ENCODE measurements at places on chromosomes 16 and 17. TPM values are rescaled to one million over a fixed set of nuclear protein-coding genes. Genes with fewer than 3 reads are reported as not detected.

DNA sequence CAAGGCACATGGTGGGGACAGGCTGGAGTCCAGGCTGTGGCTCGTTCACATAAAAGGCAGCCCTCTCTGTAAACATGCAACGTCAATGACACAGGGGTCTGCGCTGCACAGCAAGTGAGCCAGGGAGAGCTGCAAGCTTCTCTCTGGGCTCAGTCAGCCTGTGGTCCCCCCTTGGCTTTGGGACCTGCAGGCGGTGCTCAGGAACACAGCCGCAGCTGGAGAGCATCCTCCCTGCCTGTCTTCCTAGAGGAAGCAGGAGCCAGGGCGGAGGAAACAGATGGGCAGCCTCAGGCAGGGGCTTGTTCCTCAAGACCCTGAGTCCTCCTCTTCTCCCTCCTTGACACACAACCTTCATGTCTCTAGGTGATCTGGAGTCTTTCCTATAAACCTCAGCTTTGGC is 228.0 kb downstream of the C16orf78 start:
- peaks cover 10% of the 10 kb centered on the region for H3K27me3 ChIP-seq
- DNase-seq = peak; percentile 64
- no peaks in the 10 kb centered on the region for H3K36me3 ChIP-seq
- peaks cover 6% of the 10 kb centered on the region for H3K4me1 ChIP-seq

Gene SLC9A5
- total RNA-seq = 3.4 TPM

DNA sequence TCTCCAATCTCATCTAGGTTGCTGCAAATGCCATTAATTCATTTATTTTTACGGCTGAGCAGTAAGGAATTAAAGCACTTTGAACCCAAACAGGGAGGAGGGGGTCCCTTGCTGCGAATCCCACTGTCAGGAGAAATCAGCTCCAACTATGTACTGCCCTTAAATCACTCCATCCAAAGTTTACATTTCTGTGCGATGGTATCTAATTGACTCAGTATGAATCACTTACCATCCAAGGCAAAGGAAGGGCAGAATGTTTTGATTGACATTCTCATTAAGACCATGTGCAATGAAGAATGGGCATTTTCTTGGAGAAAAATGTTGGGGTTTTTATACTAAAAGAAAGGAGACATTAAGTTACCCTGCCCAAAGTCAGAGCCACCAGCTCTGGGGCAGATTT is 47.7 kb upstream of the XYLT1 start:
- H3K27me3 ChIP-seq = peaks cover 6% of the 10 kb centered on the region
- H3K36me3 ChIP-seq = no peaks in the 10 kb centered on the region
- H3K4me3 ChIP-seq = no peak overlapping the region
- no peak overlapping the region for H3K27ac ChIP-seq
- DNase-seq = no peak

Gene SOX9
- 9.5 TPM for total RNA-seq

- peaks cover 38% of the 10 kb centered on the region for H3K36me3 ChIP-seq
- no peak overlapping the region for H3K27ac ChIP-seq
- no peak overlapping the region for H3K4me3 ChIP-seq
- no peaks in the 10 kb centered on the region for H3K27me3 ChIP-seq
- peaks cover 5% of the 10 kb centered on the region for H3K4me1 ChIP-seq
Measured at GRCh38 chr17:7951143-7951792, 19.3 kb downstream of the CNTROB start.

- no peaks in the 10 kb centered on the region for H3K27me3 ChIP-seq
- peak overlapping the region; percentile 89 for H3K4me3 ChIP-seq
- DNase-seq = no peak
- H3K27ac ChIP-seq = peak overlapping the region; percentile 95
- peaks cover 57% of the 10 kb centered on the region for H3K4me1 ChIP-seq
Measured at GRCh38 chr16:25013751-25014499, 1.2 kb downstream of the ARHGAP17 start.

Gene MRPL27
- 61.4 TPM for total RNA-seq

Gene OR1E1
- not detected for total RNA-seq

- no peak overlapping the region for H3K27ac ChIP-seq
- H3K4me3 ChIP-seq = no peak overlapping the region
- H3K36me3 ChIP-seq = peaks cover under 1% of the 10 kb centered on the region
- DNase-seq = no peak
Measured at GRCh38 chr16:84889066-84889465, 69.3 kb downstream of the CRISPLD2 start.

DNA sequence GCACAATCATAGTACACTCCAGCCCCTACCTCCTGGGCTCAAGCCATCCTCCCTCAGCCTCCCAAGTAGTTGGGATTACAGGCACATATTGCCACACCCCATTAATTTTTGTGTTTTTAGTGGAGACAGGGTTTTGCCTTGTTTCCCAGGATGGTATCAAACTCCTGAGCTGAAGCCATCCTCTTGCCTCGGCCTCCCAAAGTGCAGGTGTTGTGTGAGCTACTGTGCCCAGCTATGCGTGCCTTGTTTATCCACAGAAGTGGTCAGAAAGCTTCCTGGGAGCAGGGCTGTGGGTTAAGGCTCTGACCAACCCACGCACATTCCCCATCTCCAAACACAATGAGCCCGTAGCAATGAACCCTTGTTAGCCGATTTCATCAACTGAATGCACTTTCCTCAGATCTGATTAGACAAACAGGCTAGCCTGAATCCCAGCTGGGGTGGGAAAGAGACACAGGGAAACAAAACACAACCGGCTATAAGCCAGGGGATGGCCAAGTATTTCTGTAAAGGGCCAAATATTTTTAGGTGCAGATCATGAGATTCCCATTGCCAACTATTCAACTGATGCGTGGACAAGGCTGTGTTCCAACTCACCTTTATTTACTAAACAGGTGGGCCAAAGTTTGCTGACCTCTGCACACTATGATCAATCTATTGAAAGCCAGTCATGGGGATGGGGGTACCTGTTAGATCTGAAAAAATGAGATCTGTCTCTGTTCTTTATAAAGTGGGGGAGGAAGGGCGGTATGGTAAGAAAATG is 193.6 kb downstream of the CPPED1 start:
- H3K27me3 ChIP-seq = peaks cover 19% of the 10 kb centered on the region
- H3K36me3 ChIP-seq = no peaks in the 10 kb centered on the region
- no peak overlapping the region for H3K4me3 ChIP-seq
- DNase-seq = no peak

- peaks cover 33% of the 10 kb centered on the region for H3K4me1 ChIP-seq
- H3K4me3 ChIP-seq = peak overlapping the region; percentile 62
- H3K36me3 ChIP-seq = no peaks in the 10 kb centered on the region
- H3K27ac ChIP-seq = peak overlapping the region; percentile 75
- no peaks in the 10 kb centered on the region for H3K27me3 ChIP-seq
- DNase-seq = no peak
Measured at GRCh38 chr17:29148257-29148789, 31.9 kb downstream of the MYO18A start.

- DNase-seq = no peak
- peaks cover 4% of the 10 kb centered on the region for H3K27me3 ChIP-seq
- H3K4me3 ChIP-seq = no peak overlapping the region
- H3K27ac ChIP-seq = no peak overlapping the region
- H3K36me3 ChIP-seq = no peaks in the 10 kb centered on the region
Measured at GRCh38 chr17:10871914-10872313, 34.0 kb upstream of the PIRT start.

DNA sequence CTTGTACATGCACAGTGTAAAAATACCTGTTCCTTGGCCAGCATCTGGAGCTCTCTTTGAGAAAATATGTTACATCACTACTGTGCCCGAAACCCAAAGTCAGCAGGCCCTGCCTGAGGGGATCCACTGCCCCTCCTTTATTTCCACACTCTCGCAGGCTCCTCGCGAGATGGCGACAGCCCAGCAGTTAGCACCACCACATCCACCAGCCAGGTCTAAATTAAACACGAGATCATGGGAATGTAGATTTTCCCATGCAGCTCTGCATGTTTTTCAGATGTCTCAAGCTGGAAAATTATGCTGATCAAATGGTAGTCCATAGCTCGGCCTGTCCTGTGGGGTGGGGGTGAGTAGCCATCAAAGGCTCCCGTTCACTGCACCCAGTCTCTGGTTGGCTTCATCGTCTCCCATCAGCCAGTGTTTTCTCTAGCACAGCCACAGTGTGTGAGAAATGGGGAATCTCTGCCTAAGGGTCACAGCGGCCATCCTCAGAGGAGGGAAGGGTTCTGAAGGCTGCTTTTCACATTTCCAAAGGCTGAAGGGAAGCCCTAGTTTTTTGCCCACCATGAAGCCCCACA is 34.7 kb downstream of the EPN2 start:
- no peak overlapping the region for H3K4me3 ChIP-seq
- H3K36me3 ChIP-seq = peaks cover 2% of the 10 kb centered on the region
- peaks cover 67% of the 10 kb centered on the region for H3K4me1 ChIP-seq
- H3K27ac ChIP-seq = peak overlapping the region; percentile 89
- DNase-seq = no peak

Gene FSCN2
- 4.1 TPM for total RNA-seq

Measured in chondrocyte (in vitro differentiated cells).